NCI-H2081 (cell line): ENCODE measurements at places on chromosomes 5 and 9.
A peak's percentile ranks its signal among the peaks of the same experiment; 100 is the strongest.

DNA sequence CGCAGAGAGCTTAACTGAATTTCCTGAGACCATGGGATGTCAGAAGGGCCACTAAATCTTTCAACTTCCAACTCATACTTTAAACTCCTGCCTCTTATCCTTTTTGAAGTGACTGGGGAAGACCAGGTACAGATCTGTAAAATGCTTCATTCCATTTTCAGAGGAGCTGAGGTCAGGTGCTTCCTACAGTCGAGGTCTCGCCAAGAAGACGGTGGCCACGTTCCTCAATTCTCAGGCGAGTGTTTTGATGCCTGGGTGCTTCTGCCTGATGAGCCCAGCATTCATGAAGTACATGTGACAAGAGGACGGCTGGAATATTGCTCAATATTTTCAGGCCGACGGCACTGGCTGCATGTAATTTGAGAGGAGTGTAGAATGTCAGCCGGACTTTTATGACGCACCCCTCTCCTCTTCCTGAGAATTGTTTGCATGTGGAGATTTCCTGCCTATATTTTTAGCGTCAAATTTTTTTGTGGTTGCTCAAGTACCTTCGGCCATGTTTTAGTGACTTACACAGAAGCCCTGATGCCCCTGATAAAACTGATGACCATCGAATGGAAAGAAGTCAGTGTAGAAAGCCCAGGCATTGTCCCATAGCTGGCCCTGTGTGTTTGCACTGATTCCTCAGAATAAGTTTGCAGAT is 38.8 kb upstream of the GLRX start:
- no peak for DNase-seq

DNA sequence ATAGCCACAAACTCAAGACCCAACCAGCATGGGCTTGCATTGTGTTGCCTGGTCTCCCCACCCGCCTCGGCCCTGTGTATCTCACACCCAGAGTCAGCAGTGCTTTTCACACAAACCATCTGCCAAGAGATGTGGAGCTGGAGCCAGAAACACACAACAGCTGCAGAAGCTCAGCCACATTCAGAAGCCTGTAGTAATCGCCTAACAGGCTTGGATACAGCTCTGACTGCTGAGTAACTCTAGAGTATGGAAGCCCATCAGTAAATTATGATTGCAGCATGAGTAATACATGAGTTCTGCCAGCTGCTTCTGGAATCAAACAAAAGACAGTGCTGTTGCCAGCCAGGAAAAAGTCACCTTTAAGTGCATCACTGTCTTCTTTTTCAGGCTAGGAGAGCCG is 16.0 kb downstream of the TEK start:
- DNase-seq: peak; percentile 73

- DNase-seq: no peak
These were observed 584.0 kb downstream of the CHSY3 start for GRCh38 chr5:130488252-130488651.

DNA sequence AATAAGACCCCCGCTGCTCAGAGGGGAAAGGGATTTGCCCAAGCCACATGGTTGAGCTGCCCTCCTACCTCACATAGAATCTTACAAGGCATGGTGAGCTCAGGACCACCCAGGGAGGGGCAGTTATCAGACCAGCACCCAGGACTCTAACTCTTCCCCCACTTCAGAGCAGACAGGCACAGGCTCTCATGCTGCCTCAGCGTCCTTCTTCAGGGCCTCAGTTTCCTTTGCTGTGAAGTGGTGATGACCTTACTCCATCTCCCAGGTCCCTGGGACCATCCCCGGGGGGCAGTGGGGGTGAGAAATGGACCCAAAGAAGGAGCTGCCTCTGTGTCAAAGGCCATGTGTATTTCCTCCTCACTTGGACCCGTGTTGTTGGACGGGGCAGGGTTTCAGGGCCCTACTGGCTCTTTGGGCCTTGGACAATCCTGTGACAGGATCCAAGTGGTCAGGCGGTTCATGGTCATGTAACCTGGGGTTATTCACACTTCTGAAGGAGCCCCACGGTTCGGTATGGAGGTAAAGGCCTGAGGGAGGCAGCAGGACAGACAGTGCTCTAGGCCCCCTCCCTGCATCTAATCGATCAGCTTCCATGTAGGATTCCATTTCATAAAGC is 31.7 kb upstream of the CSF1R start:
- DNase-seq: no peak

DNA sequence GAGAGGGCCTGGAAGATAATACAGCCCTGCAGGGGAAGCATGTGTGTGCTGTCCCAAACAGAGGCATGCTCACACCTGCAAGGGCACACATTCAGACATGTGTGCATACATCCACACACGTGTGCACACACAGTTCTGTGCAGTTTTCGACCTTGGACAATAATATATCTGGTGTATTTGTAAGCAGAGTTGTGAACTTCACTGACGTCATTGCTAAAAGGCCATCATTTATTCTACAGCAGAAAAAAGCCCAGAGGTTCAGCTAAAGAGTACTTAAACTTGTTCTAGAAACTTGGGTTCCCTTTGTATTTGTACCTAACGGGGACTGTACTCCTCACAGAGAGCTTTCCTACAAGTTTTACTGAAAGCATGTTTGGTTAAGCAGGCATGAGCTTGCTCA is 19.5 kb downstream of the IRX2 start:
- DNase-seq: no peak

- DNase-seq: no peak
These were observed 183.6 kb downstream of the PTTG1 start for GRCh38 chr5:160605266-160605665.

- no peak for DNase-seq
These were observed 160.8 kb upstream of the CDKN2B start for GRCh38 chr9:22169727-22170503.

GRCh38 chr9:37105234-37105633 is 15.1 kb upstream of the ZCCHC7 start:
- DNase-seq: no peak

- DNase-seq: no peak
These were observed 20.6 kb upstream of the VCAN start for GRCh38 chr5:83450967-83451248.

- DNase-seq: no peak
These were observed 7.0 kb downstream of the DENND1A start for GRCh38 chr9:123922911-123923310.

GRCh38 chr5:77163453-77163852 is 47.0 kb upstream of the PDE8B start:
- no peak for DNase-seq

- no peak for DNase-seq
These were observed 1923.4 kb upstream of the CDH9 start for GRCh38 chr5:28961816-28962215.

GRCh38 chr9:76559286-76559685 is 100.3 kb downstream of the GCNT1 start:
- no peak for DNase-seq

- DNase-seq: no peak
These were observed 51.0 kb downstream of the ARHGAP26 start for GRCh38 chr5:142821034-142821732.

DNA sequence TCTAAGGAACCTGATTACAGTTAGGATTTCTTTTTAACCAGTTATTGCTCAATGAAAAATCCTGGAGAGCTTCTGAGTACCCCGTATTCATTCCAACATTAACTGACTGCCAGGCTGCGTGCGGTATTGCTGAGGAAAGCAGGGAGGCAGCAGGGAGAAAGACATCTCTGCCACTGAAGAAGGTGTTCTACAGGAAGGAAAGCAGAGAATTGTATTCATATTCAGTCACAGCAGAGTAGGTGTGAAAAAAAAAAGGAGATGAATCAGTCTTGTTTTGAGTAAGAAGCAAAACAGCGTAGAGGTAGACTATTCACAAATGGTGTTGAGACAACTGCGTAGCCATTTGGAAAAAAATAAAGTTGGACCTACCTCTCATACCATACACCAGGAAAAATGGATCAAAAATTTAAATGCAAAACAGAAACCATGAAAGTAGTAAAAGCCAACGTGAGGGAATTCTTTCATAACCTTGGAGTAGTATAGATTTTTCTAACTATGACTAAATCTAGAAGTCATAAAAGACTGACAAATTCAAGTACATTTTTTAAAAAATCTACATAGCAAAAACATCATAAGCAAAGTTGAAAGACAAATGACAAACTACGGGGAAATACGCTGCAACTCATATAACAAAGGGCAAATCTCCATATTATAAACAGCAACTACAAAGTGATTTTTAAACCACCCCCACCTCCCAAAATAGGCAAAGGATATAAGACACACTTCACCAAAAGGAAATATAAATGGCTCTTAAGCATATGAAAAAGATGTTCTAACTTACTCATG is 9.9 kb upstream of the NR4A3 start:
- DNase-seq: no peak

DNA sequence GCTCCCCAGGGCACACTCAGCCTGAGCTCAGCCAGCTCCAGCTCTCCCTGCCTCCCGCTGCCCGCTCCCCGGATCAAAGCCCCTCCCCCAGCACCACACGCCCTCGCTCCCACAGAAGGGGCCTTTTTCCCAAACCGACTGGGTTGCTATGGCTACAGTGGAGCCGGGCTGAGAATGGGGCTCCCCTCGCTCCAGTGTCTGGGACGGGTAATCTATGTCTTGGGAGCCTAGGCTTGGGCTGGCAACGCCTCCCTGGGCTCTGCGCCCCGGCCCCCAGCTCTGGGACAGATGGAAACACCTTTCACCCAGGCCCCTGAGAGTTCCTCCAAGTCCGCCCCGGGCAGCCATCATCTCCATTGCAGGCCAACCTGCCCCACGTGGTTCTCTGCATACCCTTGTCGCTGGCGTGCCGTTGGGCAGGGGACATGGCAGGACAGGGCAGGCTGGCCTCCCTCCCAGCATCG is 29.6 kb downstream of the NOTCH1 start:
- DNase-seq: no peak

- DNase-seq: no peak
These were observed 385.9 kb upstream of the TLE4 start for GRCh38 chr9:79185866-79186265.

DNA sequence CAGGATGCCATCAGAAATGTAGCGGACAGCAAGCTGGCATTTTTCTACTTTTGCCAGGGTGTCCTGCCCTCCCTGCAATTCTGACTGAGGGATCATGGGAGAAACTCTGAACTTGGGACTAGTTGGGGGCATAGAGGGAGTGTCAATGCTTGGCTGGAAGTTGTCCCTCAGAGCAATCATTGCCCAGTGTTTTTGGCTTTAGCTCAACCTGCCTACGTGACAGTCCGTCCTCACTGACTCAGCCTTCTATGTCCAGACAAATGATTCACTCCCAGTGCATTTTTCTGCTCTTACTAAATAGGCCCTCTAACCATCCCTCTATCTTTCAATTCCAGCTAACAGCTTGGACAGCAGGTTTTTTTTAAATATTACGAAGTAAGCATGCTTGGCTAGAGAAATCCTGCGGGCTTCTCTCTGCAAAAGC is 627.4 kb downstream of the TLR4 start:
- no peak for DNase-seq

GRCh38 chr9:105760053-105760452 is 65.7 kb downstream of the TMEM38B start:
- DNase-seq: no peak

GRCh38 chr9:6894135-6894534 is 136.4 kb downstream of the KDM4C start:
- DNase-seq: no peak

- DNase-seq: no peak
These were observed 11.6 kb upstream of the DBN1 start for GRCh38 chr5:177484902-177485549.

DNA sequence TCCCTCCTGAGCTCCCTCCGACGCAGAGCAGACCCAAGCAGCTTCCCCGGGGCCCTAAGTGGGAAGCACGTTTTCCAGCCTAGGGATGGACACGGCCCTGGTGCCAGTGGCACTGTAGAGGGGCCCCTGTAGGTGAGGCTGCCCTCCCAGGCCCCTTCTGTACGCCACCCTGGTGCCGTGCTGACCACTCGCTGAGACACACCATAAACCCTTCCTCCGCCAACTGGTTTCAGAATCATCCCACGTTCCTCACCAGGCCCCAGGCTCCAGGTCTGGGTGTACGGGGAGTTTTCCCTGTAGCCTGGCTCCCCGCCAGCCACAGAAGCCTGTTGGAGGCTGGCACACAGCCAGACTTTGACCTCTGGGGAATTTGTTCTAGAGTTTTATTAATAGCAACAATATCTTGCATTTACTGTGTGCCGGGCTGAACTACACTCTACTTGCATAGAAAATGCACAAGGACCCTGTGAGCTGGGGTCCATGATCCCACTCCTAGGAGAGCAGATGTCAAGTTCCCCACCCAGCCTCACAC is 18.2 kb upstream of the WDR38 start:
- DNase-seq: peak; percentile 55

DNA sequence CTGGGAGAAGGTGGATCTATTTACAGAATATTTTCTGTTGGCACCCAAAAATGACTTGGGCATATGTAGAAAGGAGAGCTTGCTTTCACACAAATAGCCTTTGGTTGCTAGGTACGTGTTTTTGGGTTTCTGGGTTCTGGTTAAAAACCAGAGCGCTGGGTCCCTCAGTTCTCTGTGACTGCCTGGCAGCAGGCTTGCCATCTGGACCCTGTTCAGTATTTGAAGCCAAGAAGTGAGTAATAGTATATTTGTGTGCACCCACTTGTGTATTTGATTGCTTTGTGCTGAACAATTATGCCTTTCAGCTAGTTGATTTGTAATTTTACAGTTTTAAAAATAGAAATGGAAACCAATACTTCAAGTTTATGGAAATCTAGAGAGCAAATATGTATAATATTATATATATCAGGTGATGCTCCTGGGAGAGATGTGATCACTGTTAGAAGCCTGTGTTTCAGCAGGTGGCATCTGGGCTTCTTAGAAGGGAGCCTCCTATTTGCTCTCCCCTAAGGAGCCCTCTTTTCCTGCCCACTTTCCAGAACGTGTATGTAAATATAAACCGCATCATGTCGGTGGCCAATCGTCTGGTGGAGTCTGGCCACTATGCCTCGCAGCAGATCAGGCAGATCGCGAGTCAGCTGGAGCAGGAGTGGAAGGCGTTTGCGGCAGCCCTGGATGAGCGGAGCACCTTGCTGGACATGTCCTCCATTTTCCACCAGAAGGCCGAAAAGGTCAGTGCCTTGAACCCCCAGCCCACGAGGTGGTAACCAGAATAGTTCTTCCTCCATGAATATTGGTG is 153.6 kb downstream of the TRIO start:
- DNase-seq: peak; percentile 85

DNA sequence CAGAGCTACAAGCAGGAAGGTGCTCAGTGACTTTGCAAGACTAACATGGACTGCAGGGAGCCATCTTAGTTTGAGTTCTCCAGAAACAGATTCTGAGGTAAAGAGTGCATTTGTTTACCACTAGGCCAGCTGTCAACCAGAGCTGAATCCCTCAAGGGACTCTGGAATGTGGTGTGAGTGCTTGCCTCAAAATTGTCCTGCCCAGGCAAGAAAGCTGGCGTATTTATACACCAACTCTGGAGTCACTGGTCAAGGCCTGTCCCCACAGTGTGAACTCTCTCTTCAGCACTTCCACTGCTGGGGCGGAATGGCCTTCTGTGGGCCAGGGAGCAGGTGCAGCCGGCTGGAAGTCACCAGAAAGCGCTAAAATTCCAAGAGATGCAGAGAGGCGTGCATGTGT is 139.2 kb upstream of the TBCA start:
- no peak for DNase-seq
